ENCODE measurements at places on chromosomes 13 and 19. TPM values are rescaled to one million over a fixed set of nuclear protein-coding genes. Genes with fewer than 3 reads are reported as not detected.
A peak's percentile ranks its signal among the peaks of the same experiment; 100 is the strongest.

DNA sequence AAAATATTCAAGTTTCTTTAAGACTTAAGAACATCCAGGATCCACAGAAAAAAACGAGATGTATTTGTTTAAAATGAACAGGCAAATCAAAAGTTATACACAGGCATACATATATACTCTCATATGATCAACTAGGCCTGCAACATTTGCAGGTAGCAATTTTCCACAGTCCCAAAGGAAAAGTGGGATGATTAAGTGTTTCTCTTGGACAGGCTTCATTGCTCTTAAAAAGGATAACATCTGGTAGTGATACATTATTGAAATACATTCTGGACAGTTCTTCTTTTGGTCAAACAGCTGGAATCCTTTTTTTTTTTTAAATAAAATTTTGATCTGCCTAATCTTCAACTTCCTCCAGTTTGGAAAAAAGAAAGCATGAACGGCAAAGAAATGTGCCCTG, 114.8 kb upstream of the TDRD3 start:
- no peak for DNase-seq

DNA sequence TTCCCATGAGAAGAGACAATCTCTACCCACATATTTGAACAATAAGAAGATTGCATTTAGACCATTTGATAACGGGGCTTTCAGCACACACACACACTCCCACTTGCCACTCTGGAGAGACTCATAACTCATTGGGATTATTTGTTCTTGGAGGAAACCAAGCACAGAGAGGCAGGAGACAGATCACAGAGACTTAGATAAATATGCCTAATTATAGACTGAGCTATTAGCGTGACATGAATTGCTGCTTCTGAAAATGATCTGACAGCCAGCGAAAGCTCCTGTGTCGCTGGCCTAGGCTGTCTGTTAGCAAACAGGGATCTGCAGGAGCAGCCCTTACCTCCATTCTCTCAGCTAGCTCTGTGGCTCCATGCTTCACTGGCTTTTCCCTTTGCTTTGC, 111.4 kb downstream of the CCNA1 start:
- DNase-seq: no peak

DNA sequence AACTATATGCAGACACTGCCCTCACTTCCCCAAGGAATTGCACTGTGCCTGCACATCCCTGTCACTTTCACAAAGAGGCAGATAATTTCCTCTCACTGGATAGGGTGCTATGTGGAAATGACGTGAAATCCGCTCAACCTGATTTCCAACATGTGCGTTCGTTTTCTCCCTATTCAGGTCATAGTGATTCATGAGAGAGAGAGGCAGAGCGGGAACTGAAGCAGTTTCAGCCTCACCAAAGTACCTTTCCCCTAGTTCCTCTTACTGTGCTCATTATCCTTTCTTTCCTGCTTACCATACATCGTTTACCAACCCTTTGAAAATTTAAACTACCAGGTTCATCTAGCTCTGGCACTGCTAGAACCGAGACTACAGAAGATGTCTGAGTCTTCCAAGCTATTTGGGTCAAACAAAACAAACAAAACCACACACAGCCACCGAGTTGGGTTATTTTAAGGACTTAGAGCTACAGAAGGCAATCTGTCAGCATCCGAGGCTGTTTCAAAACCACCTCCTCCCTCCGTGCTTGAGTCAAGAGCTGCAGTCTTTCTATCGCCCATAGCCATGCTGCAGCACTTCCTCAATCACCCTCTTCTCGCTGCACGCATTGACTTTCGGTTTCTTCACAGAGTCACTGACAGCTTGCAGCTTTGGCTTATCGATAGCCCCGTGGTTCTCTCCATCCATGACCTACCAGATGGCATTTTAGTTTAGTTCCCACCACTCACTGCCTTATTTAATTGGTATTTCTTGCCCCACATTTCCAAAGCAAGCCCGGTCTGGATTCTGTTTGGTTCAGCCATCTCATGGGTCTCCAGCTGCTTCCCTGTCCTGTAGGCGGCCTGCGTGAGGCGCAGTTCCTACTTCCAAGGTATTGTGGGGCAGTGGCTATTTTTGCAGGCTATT, 1395.8 kb downstream of the EFNB2 start:
- peak; percentile 66 for DNase-seq

DNA sequence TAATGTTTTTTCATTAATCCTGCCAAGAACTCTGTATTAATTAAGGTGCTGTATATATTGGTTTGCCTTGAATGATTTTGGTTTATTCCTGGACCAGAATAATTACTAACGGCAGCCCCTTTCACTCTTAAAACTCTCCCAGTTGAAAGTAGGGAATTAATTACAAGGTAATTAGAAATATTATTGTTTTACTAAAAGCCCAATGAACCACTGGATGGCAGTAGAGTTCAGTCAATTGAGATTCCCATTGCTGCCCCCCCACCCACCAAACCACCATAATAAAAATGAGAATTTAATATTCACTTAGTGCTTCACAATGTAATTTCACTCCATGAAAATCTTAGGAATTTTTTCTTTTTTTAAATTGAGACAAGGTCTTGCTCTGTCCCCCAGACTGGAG, 13.7 kb downstream of the WBP4 start:
- DNase-seq: no peak

DNA sequence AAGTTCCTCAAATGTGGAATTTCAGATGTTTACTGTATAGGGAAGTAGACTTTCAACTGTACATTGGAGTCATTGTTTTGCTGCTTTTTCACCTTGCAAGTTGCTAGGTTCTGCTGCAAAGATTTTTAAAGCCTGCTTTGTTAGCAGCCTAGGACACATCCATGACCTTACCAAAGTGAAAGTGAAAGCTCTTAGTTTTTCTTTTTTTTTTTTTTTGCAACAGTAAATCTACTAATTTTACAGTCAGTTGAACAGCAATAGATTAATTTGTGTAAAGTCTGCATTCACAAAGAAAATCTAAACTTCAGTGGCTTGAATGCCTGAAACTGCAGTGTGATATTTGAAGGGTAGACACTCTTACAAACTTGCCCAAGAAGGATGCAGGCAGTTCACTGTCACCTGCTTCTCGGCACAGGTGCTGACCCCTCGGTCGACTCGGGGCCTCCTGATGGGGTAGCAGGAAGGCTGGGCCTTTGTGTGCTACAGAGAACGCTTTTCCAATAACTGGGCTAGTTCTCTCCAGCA, 5.0 kb upstream of the MTIF3 start:
- no peak for DNase-seq

- DNase-seq: no peak
Observed at GRCh38 chr13:71339005-71339404, 528.0 kb downstream of the DACH1 start.

- DNase-seq: no peak
Observed at GRCh38 chr13:109207622-109208021, 578.2 kb downstream of the MYO16 start.

DNA sequence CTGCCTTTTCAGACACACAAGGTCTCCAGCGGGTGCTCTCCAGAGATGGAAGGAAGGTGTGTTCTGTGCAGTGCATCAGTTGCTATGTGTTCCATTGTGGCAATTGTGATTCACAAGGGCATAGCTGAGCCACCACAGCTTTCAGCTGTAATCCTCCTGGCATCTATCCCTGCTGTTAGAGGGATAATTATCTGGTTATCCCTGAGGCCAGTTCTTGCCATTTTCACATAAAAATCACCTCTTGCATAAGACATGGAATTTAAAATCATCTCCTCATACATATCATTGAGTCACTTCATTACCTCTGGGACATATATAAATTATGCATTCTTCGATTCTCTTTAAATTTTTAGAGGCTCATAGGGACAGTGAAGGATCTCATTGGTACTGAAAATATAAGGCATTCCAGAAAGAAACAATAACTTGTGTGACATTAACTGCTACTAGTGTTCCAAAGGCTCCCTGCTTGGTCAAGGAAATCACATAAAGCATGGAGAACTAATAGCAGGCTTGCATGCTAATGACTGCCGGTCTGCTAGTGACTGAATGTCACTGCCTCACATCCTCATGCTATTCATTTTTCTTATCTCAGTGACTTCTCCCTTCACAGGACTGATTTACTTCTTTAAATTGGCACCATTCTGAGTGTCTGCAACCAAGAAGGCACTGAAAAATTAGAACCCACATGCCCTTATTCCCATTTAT, 214.0 kb downstream of the ENOX1 start:
- DNase-seq: no peak

DNA sequence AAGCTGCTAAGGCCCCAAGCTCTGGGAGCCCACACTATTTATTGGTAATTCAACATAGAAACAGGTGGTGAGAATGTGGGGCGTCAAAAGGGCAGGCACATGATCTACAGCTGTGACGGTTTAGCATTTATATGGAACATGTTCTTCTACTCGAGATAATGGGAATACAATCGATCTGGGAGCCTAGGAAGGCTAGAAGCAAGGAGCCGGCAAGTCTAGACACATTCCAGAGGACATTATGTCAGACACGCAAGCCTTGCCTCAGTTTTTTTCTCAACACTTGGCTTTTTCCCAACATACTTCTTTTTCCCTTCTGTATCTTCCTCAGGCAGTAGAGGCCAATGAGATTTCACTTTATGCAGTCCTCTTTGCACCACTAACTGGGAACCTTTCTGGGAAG, 315.7 kb upstream of the SLITRK5 start:
- DNase-seq: no peak

GRCh38 chr19:31344403-31344802, 4.8 kb downstream of the TSHZ3 start:
- DNase-seq: no peak

DNA sequence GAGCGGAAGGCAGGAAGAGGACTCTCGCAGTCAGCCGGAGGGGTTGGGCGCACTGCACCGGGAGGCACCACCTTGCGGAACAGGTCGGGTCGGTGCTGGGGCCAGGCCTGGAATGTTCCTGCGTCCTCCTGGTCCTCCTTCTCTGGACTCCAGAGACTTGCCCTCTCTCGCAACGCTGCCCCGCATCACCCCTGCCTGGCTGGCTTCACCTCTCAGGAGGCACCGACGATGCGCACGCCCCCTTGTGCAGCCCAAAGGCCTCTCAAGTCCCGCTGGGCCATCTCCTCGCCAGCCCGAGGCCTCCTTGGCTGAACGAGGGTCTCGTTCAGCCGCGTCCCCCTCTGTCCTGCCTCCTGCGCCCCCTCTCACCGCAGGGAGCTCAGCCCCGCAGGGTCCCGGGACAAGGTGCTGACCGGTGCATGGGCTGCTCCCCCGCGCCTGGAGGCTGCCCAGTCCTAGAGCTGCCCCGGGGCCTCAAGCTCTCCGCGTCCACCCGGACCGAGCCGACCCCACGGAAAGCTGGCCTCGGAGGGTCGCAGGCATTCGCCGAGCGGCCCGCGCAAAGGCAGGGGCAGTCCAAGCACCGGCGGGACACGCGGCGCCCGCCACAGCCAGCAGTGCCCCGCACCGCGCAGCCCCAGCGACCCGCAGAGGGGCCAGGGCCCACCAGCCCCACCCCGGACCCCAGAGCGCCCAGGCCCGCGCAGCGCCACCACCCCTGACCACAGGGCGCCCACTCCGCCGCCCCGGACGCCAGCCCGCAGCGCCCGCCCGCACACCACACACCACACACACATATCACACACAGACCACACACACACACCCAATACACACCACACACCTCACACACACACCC, 133.8 kb downstream of the CRYL1 start:
- DNase-seq: no peak

DNA sequence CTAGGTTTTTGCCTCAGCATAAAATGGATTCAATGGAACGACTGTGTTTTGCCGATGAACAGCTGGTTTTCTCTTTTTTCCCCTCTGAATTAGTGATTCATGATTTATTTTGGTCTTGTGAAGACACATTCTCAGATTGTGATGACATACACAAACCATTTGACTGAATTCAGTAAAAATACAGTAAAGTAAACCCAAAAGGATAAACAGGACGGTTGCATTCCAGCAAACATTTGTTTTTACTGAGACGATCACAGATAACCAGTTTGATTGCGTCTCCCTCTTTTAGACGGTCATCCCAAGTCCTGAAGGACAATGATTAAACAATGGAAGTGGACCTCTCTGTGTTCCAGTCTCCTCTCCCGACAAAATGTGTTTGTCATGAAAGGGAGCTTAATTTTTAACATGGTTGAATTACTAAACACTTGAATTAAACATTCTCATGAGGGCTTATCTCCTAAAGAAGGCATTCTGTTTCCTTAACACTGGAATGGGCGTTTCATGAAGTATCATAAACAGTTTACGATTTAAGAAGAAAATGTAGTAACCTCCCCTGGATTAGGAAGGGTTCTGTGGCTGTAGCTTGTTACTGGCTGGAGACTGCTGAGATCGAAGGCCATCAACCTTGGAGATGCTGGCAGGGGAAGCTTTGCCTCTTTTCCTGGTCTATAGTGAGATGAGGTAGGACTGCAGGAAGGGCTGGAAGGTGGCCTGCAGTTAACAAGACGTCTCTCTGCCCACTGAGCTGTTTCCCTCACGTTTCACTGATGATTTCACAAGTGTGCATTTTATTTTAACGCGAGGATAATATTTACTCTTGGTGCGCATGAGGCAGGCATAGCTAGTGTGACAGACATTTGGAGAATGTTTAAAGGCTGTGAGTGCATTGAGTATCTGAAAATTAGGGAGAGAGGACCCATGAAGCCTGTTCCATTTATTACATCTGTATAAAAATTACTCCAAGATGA, 457.9 kb downstream of the FGF9 start:
- no peak for DNase-seq

DNA sequence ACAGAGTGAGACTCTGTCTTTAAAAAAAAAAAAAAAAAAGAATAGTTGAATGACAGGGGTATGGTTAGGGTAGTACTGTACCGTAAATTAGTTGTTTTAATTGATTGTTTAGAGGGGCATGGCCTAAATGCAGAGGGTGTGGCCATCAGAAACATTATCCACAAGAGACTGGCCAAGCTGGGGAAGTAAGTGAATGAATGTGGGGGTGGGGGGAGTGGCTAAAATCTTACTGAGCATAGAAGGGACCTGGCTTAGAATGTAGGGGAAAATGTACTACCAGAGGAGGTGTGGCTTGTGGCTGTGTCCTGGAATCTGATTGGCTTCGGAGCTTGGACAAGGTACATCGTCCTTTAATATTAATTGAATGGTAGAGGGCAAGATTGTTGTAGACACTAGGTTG, 3.8 kb downstream of the BCL2L12 start:
- no peak for DNase-seq

DNA sequence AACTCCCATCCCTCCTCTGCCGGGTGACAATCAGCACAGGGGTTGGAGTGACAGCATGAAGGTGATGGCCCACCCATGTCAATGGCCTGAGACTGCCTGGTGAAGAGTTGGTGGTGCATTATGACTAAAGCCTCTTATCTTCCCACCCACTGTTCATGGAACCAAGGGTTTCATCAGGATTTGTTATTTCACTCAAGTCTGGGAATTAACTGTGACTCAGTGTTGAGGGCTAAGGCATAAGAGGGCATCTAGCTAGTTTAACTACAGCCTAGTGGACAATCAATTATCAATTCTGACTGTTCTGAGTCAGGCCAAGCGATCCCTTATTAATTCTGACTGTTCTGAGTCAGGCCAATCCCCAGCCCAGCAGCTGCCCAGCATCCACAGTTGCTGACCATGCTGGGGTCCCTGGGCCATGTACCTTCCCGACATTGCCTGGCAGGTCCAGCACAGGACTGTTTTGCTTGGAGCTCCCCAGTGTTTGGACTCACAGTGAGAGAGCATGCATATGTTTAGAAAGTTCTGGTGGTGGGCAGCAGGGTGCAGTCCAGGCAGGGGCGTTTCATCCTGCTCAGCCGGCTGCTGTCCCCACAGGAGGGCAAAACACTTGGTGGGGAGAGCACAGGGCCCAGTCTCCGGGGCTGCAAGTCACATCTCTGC, 65.5 kb downstream of the RASL11A start:
- DNase-seq: no peak

The WASF3 gene
- total RNA-seq: 10.5 TPM

The BCL2L12 gene
- 10.8 TPM for total RNA-seq

The EID2 gene
- 10.3 TPM for total RNA-seq

The SIGLEC8 gene
- total RNA-seq: 0.13 TPM

The FAM216B gene
- 4.6 TPM for total RNA-seq

The KLK10 gene
- not detected for total RNA-seq

The PNPLA6 gene
- total RNA-seq: 50.4 TPM

The CEACAM16 gene
- not detected for total RNA-seq

The PSG7 gene
- total RNA-seq: not detected
